ENCODE measurements at places on chromosomes 7 and 10. TPM values are rescaled to one million over a fixed set of nuclear protein-coding genes. Genes with fewer than 3 reads are reported as not detected.

DNA sequence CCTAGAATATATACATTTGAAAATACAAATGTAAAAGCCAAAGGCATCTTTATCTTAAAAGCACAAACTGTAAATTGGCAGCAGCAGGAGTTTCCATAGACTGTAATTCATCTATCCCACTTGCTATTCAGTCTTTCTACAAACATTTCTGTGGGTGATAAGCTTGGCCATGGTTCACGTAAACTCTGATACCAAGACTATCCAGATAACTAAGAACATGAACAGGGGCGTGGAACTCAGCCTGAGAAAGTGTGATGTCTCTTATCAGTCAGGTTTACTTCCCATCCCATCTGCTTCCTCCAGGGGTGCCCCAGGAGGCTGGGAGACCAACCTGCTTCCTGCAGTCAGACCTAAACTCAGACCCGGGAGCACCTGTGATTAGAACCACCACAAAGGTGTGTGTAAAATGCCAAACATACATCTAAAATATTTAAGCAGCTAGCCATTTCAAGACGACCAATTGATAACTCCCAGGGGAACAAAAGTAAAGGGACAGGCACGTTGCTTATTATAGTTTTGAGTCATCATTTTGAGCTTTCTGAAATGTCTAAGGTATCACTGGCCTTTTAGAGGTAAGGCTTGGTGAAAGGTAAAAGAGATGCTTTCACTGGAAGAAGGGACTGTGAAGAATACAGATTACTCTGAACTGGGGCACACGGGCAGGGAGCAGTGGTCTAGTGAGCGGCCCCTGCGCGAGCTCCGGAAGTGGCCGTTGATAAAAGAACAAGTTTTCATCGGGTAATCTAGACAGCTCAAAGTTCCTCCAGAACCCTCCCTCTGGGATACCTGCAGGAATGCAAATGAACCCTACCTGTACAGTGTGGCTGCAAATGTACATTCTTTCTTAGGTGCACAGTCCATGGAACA is 51.5 kb downstream of the RSU1 start:
- DNase-seq, result no peak
- H3K4me1 ChIP-seq, result peaks cover 25% of the 10 kb centered on the region
- H3K4me3 ChIP-seq, result no peak overlapping the region
- no peak overlapping the region for H3K27ac ChIP-seq
- no peaks in the 10 kb centered on the region for H3K27me3 ChIP-seq

- H3K27ac ChIP-seq, result no peak overlapping the region
- no peaks in the 10 kb centered on the region for H3K27me3 ChIP-seq
- no peak overlapping the region for H3K4me3 ChIP-seq
Observed at GRCh38 chr10:6379015-6379776, 176.5 kb downstream of the PFKFB3 start.

DNA sequence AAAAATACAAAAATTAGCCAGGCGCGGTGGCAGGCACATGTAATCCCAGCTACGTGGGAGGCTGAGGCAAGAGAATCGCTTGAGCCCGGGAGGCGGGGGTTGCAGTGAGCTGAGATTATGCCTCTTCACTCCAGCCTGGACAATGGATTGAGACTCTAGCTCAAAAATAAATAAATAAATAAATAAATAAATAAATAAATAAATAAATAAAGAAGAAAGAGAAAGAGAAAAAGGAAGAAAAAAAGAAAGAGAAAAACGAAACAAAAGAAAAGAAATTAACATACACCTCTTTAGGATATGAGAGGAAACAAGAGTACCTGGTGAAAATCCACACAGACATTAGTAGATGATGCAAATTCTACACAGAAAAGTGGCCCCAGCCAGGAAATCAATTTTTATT is 713.7 kb upstream of the POT1 start:
- no peak overlapping the region for H3K27ac ChIP-seq
- H3K27me3 ChIP-seq, result no peaks in the 10 kb centered on the region
- no peaks in the 10 kb centered on the region for H3K36me3 ChIP-seq
- no peak for DNase-seq
- no peaks in the 10 kb centered on the region for H3K4me1 ChIP-seq

GRCh38 chr7:101823096-101823495 is 5.7 kb downstream of the CUX1 start:
- H3K27me3 ChIP-seq, result no peaks in the 10 kb centered on the region
- no peak overlapping the region for H3K27ac ChIP-seq
- DNase-seq, result no peak
- H3K36me3 ChIP-seq, result no peaks in the 10 kb centered on the region
- H3K4me1 ChIP-seq, result peaks cover 9% of the 10 kb centered on the region

HOXA6 gene
- not detected for total RNA-seq

All from activated CD4-positive, alpha-beta memory T cell treated with anti-CD3 and anti-CD28 coated beads for 36 hours (primary cell).